ENCODE measurements at places on chromosomes 7 and 10. TPM values are rescaled to one million over a fixed set of nuclear protein-coding genes. Genes with fewer than 3 reads are reported as not detected.

DNA sequence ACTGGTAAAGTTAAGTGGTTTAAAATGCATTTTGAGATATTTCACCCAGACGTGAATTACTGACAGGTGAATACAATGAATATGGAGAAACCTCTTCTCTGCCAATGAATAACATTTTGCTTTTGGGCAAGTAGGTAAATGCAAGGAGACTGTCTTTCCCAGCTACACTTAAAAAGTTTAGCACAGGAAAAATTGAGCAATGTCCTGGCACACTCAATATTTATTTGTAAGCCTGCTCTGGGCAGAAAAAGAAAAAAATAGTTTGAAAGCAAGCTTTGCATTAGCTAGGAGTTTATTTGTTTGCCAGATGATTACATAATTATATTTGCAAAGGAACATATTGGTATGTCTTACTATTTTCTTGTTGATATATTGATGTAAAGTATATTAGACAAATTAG lies 624.2 kb downstream of the ACTR3B start:
- no peak for DNase-seq

- no peak for DNase-seq
Observed at GRCh38 chr10:113036619-113037018, 86.6 kb downstream of the TCF7L2 start.

DNA sequence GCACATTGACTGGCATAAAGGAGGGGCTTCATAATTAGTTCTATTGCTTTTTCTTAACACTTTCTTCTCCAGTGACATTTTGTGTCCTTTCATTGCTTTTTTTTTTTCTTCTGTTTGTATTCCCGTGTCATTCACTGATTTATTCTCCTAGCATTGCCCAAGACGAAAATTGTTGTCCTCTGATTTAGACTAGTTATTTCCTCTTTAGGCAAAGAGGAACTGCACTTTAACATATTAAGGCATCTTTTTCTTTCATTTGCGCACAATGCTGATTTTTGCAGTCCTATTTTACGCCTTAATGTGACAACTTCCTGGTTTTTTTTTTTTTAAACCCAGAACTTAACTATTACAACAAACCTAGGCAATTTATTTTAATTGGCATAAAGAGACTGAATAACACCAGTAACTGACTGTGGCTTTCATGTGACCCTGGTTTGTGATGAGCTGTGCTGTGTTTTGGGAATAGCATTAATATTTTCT lies 39.7 kb downstream of the ARID5B start:
- no peak for DNase-seq

- no peak for DNase-seq
Observed at GRCh38 chr10:96453856-96454583, 59.7 kb downstream of the TLL2 start.

DNA sequence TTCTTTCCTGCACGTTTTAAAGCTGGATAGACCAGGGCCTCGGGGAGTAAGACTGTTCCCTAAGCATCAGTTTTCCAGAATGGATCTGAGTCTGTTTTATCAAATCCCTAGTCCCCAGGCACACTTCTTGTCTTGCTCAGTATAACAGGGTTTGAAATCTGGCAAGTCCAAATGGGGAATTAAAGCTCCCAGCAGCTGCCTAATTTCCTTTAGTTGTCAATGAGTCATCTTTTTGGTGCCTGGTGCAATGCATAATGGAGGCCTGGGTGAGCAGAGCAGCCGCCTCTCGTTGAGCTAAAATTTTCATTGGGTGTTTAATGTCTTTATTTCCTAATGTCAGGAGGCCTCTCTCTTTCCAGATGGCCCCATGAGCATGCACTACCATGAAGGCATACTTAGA lies 87.9 kb downstream of the STRA8 start:
- no peak for DNase-seq

The SLC26A3 gene
- not detected for total RNA-seq

The TWNK gene
- 5.2 TPM for total RNA-seq

The TEX47 gene
- total RNA-seq = not detected

The NAT16 gene
- 0.12 TPM for total RNA-seq

The WNT2 gene
- total RNA-seq = not detected

The ZNF736 gene
- 6.9 TPM for total RNA-seq

Data from epithelial cell of proximal tubule (primary cell).